ENCODE measurements at places on chromosomes 7 and 10.

GRCh38 chr7:51606601-51607154, 290.1 kb upstream of the COBL start:
- peak; percentile 77 for DNase-seq

GRCh38 chr10:70300908-70301597, 17.2 kb upstream of the NPFFR1 start:
- no peak for DNase-seq

GRCh38 chr7:47313564-47313963, 268.3 kb downstream of the TNS3 start:
- peak; percentile 75 for DNase-seq

DNA sequence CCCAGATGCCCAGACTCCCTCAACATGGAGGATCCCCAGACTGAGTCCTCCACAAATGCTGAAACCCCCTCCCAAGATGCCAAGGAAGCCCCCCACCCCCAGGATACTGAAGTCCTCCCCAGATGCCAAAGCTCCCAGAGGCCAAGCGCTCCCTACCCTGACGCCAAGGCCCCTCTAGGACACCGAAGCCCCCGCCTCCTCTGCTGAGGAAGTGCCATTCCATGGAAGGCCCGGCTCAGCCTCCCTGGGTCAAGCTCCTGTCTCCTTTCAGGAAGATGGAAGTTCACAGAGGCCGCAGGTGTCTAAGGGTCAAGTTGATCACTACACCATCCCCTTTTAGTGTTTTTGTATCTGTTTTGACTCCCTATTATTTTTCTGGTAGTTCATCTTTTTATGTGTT, 606.8 kb downstream of the DNAJB6 start:
- DNase-seq: peak; percentile 20

DNA sequence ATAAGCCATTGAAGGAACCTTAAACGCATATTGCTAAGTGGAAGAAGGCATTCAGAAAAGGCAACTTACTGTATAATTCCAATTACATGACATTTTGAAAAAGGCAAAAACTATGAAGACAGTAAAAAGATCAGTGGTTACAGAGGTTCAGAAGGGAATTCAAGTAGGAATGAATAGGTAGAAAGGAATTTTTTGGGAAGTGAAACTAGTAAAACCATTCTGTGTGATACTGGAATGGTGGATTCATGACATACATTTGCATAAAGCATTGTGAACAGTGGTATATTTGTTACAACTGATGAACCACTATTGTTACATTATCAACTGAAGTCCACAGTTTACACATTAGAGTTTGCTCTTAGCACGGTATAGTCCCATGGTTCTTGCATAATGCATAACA, 114.2 kb upstream of the GPR22 start:
- DNase-seq: no peak

DNA sequence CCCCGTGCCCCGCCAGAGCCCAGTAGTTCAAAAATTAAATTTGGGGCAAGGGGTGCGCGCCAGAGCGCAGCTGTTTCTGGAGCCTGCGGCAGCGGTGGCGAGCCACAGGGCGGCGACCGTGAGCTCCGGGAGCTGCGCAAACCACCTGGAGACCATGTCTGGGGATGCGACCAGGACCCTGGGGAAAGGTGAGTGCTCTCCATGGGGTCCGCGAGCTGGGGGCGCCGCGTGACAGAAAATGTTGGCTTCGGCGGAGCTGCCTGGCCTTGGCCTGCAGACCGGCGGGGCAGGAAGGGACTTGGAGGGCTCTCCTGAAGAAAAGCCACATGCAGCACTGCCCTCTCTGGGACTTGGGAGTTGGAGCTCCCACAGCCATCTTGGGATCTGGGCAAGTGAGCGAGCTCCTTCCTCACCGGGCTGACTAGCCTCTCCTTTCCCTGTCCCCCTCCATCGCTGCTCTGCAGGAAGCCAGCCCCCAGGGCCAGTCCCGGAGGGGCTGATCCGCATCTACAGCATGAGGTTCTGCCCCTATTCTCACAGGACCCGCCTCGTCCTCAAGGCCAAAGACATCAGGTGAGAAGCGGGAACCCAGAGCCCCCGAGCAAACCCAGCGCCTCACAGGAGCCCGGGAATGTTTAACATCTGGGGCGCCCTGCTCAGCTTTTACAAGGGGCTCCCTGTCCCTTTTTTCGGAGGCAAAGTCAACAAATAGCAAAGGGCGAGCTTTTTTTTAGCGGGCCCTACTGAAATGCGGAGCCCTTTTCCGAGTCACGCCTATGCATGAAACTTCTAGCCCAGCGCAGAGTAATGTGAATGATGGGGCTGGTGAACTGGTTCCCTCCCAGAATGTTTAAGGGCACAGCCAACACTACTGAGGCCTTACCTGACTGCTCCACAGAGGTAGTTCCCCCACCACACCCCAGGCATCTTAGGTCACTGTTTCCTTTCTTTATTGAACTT, 6.1 kb downstream of the GSTO2 start:
- DNase-seq: peak; percentile 77

GRCh38 chr7:151235091-151235787, 3.0 kb downstream of the CHPF2 start:
- DNase-seq: no peak
